ENCODE measurements at places on chromosomes 4 and X. TPM values are rescaled to one million over a fixed set of nuclear protein-coding genes. Genes with fewer than 3 reads are reported as not detected.
A peak's percentile ranks its signal among the peaks of the same experiment; 100 is the strongest.

The PLXNA3 gene
- total RNA-seq: 40.8 TPM

The SATL1 gene
- total RNA-seq: not detected

The ANOS1 gene
- not detected for total RNA-seq

The F11 gene
- total RNA-seq: not detected

The EMCN gene
- total RNA-seq: not detected

The SORCS2 gene
- total RNA-seq: not detected

The PCDH11X gene
- total RNA-seq: not detected

The LANCL3 gene
- total RNA-seq: 0.78 TPM

The PABPC5 gene
- not detected for total RNA-seq

- peak; percentile 22 for DNase-seq
Observed at GRCh38 chrX:55201930-55202579, 18.1 kb upstream of the PAGE5 start.

- DNase-seq: no peak
Observed at GRCh38 chrX:133681421-133681820, 266.1 kb upstream of the GPC4 start.

- DNase-seq: peak; percentile 66
Observed at GRCh38 chr4:150256841-150257730, 178.8 kb downstream of the DCLK2 start.

- DNase-seq: no peak
Observed at GRCh38 chr4:40355131-40355530, 20.0 kb downstream of the CHRNA9 start.

DNA sequence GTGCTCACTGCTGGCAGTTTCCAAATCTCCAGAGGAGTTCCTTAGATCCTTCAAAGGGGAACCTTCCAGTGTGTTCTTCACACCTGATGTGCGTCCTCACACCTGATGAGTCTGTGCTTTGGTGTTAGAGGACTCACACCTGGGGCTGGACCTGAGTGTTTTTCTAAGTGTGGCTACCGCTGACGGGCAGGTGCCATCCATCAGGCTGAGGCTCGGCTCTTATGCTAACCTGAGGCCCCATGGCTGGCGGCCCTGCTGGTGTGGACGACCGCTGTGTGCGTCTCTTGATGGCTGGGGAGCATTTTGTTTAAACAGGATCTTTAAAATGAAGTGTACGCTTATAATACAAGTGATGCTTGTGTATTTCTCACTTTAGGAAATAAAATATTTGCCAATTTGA is 28.4 kb downstream of the PCGF3 start:
- DNase-seq: no peak

GRCh38 chr4:151692821-151693673 is 67.8 kb downstream of the GATB start:
- no peak for DNase-seq

GRCh38 chr4:188876881-188877280 is 737.6 kb downstream of the TRIML1 start:
- no peak for DNase-seq

- DNase-seq: no peak
Observed at GRCh38 chr4:42641656-42642055, 15.2 kb downstream of the ATP8A1 start.

GRCh38 chr4:52926196-52926974 is 64.3 kb downstream of the RASL11B start:
- DNase-seq: no peak

GRCh38 chr4:6087669-6088341 is 69.6 kb upstream of the C4orf50 start:
- DNase-seq: peak; percentile 48

DNA sequence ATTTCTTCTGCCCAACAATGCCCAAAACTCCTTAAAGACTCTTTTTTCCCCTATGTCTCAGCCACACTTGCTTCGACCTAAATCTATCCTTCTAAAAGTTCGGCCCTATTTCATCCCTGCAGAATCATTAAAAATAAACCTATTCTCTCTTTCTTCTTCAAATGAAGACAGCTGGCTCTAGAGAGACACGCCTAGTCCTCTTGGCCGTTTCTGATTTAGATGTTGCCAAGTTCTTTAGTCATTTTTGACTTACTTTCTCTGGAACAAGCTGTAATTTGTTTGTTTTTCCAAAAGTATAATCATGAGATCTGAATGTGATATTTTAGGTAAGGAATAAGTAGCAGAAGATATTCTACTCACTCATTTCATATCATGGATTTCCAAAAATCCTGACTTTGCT is 211.6 kb downstream of the CENPC start:
- no peak for DNase-seq

DNA sequence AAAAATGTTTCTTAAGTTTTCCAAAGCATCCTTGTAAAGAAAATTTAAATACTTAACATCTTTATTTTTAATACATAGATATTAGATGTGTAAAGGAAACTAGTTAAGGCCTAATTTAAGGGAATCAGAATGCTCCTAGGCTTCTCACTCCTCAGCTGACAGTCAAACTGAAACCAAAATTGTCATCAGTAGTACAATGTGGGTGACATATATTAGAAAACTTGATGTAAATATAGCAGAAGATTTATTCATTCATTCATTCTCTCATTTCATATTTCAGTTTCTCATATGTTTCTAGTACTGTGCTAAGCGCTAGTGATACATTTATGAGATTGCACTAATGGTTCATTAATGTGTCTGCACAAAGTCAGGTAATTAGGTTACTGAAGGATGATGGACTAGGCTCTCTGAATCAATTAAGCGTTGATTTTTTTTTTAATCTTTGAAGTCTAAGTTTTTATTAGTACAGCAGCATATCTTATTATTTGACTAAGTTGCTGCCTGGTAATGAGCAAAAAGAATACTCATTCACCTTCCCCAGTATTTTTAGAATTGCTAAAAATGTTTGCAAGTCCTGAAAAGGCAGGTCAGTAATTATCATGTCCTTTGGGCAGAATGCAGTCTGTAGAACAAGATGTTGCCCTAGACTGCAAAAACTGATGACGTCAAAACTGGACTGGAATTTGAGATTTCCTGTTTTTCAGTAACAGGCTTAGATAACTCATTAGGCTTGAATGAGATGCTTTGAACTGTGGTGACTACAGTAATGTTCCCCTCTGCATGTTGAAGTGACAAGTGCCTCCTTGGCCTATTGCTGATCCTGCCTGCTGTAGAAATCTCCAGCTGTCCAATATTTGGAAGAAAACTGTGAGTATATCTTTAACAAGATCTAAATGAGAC is 128.7 kb downstream of the ARHGAP24 start:
- DNase-seq: no peak

- DNase-seq: no peak
Observed at GRCh38 chr4:121185960-121186359, 21.8 kb upstream of the TNIP3 start.

- DNase-seq: no peak
Observed at GRCh38 chr4:126853715-126854114, 779.0 kb upstream of the INTU start.

DNA sequence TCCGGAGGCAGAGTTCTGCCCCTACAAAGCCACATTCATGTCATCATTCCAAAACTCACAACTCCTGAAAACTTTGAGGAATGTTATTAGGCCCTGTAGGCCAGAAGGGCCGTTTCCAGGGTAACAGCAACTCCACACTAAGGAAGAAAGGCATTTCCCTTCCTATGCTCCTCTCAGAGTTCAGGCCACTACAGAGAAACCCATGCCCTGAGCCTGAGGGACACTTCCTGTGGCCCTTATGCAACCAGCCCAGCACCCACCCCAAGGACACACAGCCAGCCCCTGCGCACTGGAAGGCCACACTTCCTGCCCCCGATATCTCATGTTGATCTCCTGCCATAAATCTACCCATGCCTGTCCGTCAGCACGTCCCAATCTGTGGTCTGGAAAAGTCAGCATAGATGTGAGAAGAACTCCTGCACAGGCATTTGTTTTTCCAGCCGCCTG is 289.3 kb downstream of the BCOR start:
- no peak for DNase-seq

GRCh38 chrX:79100791-79101484 is 43.5 kb upstream of the GPR174 start:
- DNase-seq: no peak
